Stimulated activated CD8-positive, alpha-beta memory T cell treated with anti-CD3 and anti-CD28 coated beads, Interleukin-4, amount 100 ng/mL, for 4 hours (primary cell): ENCODE measurements at places on chromosomes 16 and 17.

- DNase-seq = no peak
Observed at GRCh38 chr17:48254896-48255295, 147.3 kb downstream of the SNX11 start.

DNA sequence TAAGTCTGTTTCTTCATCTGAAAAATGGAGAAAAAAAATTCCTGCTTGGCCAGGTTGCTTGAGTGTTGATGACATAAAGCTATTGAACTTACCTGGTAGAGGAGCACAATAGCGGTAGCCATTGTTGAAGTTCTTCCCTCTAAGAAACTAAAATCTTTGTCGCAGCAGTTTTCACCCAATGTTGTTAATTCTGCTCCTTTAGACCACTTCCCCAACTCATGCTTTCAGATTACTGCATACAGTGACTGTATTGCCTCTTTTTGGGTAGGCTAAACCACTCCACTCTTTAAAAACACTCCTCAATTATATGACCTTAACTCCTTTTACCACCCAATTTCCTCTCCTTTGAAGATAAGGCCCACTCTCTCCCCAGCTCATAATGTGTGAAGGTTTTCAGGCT, 35.7 kb upstream of the CCL2 start:
- no peak for DNase-seq

DNA sequence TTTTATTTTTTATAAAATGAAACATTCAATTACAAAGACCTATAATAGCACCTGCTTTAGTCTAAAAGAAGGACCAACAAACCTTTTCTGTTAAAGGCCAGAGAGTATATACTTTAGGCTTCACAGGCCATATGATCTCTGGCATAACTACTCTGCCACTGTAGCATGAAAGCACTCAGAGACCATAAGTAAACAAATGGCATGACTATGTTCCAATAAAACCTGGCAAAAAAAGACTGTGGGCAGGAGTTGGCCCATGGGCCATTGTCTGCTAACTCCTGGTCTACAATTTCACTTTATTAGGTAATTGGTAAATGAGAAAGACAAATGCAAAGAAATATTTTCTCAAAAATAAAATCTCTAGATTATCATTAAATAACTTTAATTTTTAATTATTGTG, 14.9 kb downstream of the CEP112 start:
- DNase-seq = no peak

DNA sequence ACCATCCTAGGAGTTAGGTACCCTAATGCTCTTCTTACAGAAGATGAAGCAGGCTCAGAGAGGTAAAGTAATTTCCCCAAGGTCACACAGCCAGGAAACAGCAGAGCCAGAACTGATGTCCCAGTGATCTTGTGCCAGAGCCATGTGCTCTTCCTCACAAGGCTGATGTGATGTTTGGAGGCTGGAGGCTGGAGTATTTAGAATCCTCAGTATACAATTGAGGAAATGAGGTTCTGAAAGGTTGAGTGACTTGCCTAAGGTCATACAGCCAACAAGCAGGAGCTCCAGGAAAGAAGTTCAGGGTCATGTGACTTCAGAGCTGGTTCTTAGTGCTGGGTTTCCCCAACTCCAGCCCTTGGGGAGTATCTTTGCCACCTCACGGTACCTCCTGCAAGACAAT, 18.5 kb downstream of the ITPRIPL2 start:
- no peak for DNase-seq

GRCh38 chr16:84531671-84532111, 27.2 kb upstream of the MEAK7 start:
- no peak for DNase-seq

- peak; percentile 19 for DNase-seq
Observed at GRCh38 chr17:68011199-68011665, 15.0 kb upstream of the C17orf58 start.

GRCh38 chr16:64251742-64252141, 870.1 kb downstream of the CDH11 start:
- DNase-seq = no peak

DNA sequence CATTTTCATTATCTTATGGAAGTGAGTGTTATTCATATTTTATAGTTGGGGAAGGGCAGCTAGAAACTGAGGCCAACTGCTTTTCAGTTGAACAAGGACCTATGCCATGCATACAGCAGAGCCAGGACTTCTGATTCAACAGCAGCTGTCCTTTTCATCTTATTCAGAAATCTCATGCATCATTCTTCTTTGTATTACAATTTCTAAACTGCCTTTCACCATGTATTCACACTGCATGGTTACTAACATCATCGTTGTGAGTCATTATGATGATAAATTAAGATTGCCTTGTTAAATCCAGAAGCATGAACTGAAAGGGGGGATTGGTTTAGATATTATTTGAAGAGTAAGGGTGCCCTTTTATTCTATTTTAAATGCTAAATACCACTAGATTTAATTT, 1470.1 kb upstream of the GOT2 start:
- DNase-seq = no peak

DNA sequence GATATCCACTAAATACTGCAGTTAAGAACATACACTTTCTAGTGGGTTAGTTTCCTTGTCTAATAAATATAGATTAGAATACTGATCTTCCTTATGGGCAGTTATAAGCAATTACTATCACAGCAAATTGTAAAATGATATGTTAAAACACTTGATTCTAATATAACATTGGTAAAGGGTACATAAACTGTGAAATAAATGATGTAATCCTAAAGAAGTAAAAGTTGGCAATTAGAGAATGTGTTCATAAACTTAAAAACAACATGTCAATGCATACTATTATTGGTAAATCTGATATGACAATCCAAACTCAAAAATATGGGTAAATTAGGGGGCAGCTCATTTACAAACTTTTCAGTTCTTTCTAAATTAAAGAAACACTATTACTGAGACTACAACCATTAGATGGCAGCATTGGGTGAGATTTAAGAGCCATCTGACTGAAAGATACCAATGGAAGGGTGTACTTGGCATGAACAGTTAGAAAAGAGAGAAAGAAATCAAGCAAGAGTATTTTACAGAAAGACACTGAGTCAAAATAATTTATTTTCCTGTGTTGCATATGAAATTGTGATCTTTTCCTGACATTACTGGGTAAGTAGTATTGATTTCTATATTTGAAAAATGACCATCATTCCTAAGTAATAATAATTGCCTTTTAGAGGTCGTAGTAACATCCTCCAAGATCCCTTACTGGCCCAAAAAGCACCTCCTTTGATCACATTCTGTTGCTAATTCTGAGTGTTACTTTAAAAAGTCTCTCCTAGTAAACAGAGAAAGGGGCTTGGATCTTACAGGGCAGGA, 119.6 kb downstream of the SPAG9 start:
- no peak for DNase-seq

DNA sequence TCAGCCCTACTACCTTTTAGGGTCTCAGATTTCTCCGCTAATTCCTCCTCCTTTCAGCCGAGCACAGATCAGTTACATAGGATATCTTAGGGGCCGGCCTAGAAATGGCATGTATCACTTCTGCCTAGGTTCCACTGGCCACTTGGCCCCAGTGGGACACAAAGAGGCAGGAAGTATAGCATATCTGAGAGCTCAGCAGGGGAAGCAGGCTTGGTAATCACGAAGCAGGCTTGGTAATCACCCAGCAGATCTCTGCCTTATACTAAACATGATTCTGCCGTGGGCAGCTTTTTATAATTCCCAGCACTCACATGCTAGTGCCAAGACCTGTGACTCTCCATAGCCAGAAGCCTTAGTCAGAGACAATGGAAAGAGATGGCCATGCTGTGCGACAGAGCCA, 59.6 kb upstream of the CACNG5 start:
- DNase-seq = no peak

GRCh38 chr16:81350306-81350615, 35.5 kb downstream of the GAN start:
- DNase-seq = no peak

- no peak for DNase-seq
Observed at GRCh38 chr17:511001-511698, 158.5 kb upstream of the RPH3AL start.

DNA sequence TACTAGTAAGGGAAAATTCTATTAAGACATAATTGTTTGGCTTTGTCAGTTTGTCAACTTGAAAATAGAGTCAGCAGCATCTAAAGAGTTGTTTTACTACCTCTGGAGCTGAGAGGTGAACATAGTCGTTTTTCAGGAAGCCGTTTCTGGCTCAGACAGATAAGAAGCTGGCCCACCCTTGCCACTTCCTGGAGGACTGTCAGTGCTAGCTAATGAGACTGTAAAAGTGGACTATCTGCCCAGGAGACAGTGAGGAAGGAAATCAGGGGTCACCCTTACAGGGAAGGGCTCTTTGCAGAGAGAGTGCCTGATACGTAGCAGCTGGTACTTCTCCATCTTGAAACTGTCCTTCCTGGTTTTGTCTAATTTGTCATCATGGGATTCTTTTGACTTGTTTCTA, 328.7 kb downstream of the WWOX start:
- no peak for DNase-seq

DNA sequence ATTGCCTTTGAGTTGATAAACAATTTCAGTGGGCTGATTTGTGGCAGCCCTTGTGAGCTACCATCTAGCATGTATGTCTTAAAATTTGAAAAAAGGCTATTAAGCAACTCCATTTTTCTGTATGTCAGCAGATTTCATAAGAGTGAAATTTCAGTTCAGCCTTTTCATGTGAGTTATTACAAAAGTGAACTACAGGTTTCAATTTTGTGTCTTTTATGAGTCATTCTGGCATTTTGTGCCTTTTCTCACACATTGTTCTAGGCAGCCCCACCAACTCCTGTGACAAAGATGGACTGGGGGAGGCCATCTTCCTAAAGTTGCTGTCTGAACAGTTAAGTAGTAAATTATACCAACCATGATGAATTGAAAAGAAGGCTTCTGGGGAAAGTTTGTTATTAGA, 52.1 kb downstream of the USP10 start:
- DNase-seq = no peak

DNA sequence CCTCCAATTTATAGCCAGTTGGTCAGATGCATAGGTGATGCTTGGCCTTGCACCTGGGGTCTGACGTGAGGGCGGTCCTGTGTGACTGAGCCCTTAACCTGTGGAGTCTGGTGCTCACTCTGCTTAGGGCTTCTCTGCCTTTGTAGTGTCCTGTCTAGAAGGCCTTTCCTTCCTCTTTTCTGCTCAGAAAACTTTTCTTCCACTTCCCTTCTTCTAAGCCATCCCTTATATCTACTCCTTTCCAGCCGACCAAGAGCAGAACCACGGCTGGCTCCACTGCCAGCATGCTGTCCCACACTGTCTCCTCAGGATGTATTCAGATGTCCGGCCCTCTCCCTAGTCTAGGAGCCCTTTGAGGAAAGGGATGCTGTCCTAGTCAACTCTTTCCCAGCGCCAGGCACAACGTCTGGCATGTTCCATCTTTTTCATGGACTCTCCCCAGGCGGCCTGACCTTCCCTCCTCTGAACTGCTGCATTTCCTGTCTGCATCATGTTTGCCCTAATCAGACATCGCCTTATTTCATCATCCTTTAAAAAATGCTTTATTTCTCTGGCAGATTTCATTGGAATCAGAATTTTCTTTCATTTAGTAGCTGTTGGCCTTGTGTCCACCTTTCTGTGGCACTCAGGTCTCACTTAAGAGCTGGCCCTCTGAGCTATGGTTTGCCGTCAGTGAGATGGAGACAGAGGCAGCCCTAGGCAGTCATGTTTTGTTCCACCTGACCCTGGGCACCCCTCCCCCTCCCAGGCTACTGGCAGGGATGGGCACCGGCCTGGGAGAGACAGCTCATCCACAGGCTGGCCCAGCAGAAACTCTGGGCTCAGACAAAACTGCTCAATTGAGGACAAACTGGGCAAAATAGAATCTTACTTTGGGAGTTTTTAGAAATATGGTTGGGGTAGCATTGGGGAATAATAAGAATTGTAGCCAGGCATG, 15.5 kb upstream of the BRCA1 start:
- no peak for DNase-seq

DNA sequence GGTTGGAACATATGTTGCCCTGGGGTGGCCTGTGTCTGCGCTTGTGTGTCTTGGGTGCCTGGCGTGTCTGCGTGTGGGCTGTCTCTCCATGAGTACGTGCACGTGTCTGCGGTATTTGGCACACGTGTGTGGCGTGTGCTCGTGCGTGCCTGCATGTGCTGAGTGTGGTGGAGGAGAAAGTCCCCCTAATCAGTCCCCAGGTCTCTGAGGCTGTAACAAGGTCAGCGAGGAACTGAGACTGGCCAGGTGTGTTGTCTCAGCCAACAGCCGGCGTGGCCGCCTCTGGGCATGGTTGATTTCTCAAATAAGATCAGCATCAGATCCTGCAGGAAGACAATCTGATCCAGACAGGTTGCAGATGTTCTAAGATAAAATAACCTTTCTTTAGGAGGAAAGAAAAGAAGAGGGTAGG, 3.5 kb upstream of the CPNE7 start:
- no peak for DNase-seq

- no peak for DNase-seq
Observed at GRCh38 chr16:30662449-30662848, 4.2 kb downstream of the FBRS start.

- DNase-seq = no peak
Observed at GRCh38 chr17:78822552-78822951, 18.1 kb downstream of the USP36 start.

- no peak for DNase-seq
Observed at GRCh38 chr17:77863814-77864161, 94.7 kb upstream of the TNRC6C start.

- peak; percentile 15 for DNase-seq
Observed at GRCh38 chr16:66933776-66934137, 445 bp downstream of the CIAO2B start.

- DNase-seq = no peak
Observed at GRCh38 chr17:75842963-75843576, 1.1 kb downstream of the UNC13D start.

- no peak for DNase-seq
Observed at GRCh38 chr17:32533296-32533695, 46.5 kb downstream of the CDK5R1 start.

- DNase-seq = no peak
Observed at GRCh38 chr17:58521680-58522079, 7.2 kb upstream of the MTMR4 start.

DNA sequence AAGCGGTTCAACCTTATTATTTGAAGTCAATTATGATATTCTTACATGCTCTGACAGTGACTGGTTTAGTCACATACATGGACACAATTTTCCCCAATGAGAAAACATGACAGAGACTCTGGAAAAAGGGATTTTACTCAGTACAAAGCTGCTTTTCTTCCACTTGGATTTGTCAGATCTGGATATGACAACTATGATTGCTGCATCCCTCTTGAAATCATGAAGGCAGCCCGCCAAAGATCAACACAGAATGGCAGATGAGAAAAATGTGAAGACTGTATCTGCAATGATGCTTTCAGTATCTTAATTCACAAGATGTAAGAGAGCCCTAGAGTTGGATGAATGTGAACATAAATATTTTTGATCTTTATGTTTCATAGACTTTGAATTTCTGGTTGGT, 439.6 kb downstream of the CDH8 start:
- no peak for DNase-seq

GRCh38 chr17:80664217-80664790, 119.7 kb downstream of the RPTOR start:
- DNase-seq = no peak
